AG09309 (cell line): ENCODE measurements at places on chromosomes 12 and 14.

DNA sequence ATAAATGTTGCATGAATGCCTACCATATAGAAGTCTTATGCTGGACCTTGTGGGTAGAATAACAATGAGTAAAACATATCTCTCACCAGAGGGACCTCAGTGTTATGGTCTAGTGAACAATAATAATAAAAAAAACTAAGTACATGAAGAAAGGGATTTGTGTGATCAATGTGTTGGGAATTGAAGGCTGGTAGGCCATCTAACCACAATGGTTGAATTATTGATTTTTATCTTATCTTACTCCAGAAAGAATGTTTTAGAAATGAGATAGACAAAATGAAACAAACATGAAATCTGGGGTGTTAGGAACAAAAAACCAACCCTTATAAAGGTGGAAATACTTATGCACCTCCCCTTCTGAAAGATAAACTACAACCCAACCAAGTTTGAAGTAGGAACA, 243.9 kb upstream of the LRIG3 start:
- no peak for DNase-seq

DNA sequence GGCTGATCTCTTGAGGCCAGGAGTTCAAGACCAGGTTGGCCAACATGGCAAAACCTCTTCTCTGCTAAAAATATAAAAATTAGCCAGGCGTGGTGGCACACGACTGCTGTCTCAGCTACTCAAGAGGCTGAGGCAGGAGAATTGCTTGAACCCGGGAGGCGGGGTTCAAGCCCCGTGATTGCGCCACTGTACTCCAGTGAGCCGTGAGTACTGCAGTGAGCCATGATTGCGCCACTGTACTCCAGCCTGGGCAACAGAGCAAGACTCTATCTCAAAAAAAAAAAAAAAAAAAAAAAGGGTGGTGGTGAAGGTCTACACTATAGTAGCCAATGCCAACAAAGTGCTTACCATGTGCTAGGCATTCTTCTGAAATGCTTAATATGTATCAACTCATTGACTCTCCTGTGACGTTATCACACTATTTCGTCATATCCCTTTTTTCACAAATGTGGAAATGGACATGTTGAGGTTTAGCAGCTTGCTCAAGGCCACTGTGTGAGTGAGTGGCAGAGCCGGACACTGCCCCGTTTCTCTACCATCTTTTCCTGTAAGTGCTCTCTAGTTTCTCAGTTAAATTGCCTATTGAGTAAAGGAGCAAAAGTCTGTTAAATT, 59.6 kb downstream of the GNS start:
- no peak for DNase-seq

GRCh38 chr12:120639771-120640721, at the start of gene CABP1:
Gene CABP1, plus strand, starts transcription at chr12:120640626. Its CDS starts 60 bp downstream, at chr12:120640686.
- no peak for DNase-seq

- no peak for DNase-seq
Observed at GRCh38 chr14:28975084-28975483, 208.5 kb downstream of the FOXG1 start.

DNA sequence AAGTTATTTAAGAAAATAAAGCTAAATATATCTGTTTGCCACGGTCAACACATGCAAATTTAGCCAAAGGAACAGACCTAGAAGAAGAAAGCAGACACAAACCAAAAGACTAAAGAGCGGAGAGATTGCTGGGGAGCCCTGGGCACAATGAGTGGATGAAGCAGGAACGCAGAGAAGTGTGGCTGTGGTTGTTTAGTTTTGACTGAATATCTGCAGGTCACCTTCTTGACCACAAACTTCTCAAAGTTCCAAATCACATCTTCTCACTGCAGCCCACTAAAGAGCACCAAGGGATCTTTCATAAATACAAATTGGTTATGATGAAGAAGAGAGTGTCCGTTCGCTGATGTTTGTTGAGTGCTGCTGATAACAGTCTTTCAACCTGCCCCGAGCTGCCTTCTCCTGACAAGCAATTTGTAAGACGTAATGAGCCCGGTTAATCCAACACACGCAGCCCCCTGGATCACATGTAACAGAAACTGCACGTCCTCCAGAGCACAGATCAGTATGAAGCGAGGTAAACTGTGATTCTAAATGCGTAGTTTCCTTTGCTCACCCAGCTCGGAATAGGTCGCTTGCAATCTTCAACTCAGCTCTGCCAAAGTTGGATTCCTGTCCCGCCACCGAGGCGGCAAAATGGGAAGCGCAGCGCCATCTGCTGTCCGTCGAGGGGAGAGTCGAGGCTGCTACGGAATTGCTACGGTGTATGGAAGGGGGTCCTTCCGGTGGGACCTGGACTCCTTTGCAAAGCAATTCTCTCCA, 120.8 kb downstream of the GXYLT1 start:
- peak; percentile 29 for DNase-seq

- peak; percentile 47 for DNase-seq
Observed at GRCh38 chr12:115257791-115258190, 573.8 kb upstream of the TBX3 start.

- DNase-seq, result no peak
Observed at GRCh38 chr12:10454531-10454930, 1.4 kb upstream of the KLRC1 start.

DNA sequence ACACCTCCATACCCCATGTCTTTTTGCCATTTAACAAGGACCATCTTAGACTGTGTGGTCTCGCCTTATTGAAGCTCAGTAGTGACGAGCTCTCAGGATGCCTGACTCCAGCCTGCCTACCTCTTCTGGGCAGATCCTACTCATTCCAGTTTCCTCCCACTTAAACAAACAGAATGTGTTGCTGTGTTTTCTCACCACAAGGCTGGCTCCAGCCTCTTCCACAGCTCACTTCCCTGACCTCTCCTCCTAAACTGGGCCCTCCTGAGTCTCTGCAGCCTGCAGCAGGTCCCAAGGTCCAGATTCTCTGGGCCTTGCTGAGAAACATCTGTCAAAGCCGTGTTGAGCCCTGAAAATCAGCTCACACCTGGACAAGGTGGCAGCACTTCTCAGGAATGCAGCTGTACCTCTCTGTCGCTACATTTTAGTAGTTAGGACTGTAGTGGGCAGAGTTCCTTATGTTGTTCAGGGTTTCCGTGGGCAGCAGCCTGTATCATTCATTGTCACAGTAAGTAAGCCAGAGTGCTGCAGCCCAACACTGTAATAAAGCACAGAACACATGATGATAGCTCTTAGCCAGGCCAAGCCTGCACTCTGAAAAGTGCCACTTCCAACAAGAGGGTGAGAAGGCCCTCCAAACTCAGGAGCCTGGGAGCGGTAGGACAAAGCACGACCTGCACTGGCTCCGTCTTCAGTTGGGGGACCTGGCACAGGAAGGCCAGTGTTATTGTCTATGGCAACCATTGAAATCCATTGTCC, 68.5 kb downstream of the NKX2-1 start:
- DNase-seq, result no peak

GRCh38 chr14:64891839-64892375, 12.2 kb upstream of the SPTB start:
- DNase-seq, result peak; percentile 42

- no peak for DNase-seq
Observed at GRCh38 chr12:90819709-90820108, 135.3 kb downstream of the CCER1 start.
